ENCODE measurements at places on chromosomes 12 and 14.

DNA sequence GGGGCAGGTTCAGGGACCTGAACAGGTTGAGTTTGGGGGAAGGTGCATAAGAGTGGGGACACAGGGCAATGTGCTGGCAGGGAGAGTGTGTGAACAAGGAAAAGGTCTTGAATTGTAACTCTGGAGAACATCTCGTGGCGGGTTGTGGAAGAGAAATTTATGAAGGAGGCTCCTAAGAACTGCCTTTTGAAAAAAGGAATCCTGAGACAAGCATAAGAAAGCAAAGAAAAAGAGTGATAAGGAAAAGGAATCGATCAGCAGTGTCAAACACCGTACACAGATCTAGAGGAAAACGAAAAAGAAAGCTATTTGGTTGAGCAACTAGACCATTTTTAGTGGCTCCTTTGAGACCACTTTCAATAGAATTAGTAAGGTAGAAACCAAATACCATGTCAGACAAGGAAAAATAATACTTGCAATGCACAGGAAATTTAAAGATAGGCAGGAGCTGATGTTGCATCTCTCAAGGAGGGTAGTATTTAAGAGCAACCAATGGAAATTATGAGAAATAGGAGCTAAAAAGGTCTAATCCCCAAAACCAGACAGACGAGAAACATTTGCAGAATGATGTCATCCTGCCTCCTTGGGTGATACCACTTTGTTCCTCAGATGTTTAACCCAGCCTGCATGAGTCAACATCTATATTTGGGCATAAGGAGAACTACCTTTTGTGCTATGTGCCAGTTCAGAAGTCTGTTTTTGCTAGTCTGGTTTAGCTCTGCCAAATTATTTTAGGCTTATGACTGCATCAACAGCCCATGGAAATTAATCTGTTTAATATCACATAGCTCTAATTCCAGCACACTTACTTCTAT is 64.5 kb upstream of the STK38L start:
- DNase-seq, result no peak

DNA sequence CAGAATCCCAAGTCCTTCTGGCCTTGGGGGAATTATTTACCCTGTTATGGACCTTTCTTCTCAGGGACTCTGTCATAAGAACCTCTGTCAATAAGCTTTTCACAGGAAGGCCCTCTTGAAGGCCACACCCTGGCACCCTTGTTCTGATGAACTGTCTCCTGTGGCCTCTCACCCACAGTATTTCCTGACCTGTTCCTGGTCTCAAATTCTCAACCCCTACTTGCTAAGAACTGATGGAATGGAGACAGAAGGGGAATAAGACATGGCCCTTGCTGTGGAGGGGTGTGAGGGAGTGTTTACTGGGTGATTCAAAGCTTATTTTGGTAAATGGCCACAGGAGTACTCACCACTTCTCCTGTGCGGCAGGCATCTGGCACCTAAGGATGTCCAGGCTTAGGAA is 1082.9 kb downstream of the BCL11B start:
- DNase-seq, result no peak

GRCh38 chr12:3173008-3173553 is 95.9 kb downstream of the TSPAN9 start:
- no peak for DNase-seq

GRCh38 chr12:80234667-80235066 is 135.3 kb downstream of the OTOGL start:
- DNase-seq, result no peak

DNA sequence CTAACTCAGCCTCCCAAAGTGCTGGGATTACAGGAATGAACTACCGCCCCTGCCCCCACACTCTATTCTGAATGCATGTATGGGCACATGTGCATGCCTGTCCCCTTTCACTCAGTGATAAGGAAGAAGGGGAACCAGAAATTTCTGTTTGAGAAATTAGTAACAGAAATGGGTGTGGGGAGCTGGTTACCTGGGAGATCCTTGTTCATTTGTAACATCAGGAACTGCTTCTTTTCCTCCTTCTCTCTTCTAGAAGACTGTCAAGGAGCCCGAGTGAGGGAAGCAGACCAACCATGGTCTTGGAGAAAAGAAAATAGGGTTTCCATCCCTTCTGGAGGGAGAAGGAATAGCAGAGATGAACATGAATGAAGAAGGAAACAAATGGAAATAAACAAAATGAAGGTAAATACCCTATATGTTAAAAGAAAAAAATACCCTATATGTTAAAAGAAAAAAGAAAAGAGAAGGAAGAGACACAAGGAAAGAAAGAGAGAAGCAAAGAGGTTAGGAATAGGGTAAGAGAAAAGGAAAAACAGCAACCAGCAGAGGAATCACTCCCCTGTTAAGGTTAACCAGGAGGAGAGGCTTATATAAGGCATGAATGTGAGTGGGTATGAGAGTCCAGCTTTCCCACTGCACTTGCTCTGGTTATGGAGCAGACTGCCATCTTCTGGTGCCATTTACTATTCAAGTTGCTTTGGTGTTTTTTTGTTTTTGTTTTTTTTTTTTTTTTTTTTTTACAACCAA is 3.3 kb downstream of the PPP1R3E start:
- no peak for DNase-seq

DNA sequence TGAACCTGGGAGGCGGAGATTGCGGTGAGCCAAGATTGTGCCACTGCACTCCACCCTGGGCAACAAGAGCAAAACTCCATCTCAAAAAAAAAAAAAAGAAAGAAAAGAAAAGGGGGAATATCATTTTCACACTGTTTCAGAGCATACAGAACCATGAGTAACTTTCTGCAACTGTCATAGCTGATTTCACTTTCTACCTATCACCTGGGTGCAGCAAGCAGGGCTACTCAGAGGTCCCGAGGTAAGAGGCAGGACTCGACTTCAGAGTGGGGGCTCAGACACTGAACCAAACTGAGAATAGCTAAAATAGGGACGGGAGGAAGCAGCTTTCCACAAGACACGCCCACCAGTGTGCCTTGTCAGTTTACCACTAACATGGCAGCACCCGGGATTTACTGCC is 29.8 kb downstream of the OR10P1 start:
- no peak for DNase-seq

GRCh38 chr12:90808568-90808967 is 146.4 kb downstream of the CCER1 start:
- no peak for DNase-seq

- DNase-seq, result no peak
Observed at GRCh38 chr12:104226672-104227071, 11.1 kb downstream of the TXNRD1 start.

- no peak for DNase-seq
Observed at GRCh38 chr12:116506697-116507064, 52.5 kb upstream of the MAP1LC3B2 start.

DNA sequence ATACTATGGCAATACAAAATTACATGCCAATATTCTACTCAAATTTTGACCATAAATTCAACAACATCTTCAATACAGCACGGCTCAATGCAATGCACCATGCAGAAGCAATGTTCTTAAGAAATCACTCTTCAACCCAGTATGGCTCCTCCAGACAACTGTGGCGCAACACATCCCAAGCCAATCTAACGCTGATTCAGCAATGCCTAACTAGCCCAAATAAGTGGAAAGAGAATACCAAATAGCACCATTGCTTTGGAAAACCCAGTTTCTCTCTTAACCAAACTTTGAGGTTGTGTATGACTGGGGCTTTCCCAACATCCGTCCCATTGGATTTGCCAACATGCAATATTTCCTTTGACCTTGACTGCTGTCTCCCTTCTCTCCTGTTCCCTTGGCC is 211.1 kb upstream of the TBX3 start:
- DNase-seq, result no peak

DNA sequence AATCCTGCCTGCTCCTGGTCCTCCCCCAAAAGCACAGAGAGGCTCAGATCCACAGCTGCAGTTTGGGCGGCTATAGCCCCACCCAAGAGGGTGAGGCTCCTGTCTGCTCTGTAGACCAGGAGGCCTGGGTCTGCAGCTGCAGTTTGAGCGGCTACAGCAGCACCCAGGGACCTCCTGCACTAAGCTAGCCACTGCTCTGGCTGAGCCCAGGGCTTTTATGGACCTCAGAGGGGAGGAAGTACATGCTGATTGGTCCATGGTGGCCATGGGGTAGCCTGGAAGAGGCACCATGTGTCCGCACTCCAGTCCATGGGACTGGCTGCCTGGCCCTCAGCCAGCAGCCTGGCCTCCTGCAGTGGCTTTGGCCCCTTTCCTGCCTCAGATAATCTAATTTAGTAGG is 49.6 kb upstream of the GSC start:
- no peak for DNase-seq

- no peak for DNase-seq
Observed at GRCh38 chr14:51513281-51513680, 138.4 kb upstream of the FRMD6 start.

GRCh38 chr12:97921979-97922722 is 459.5 kb downstream of the RMST start:
- DNase-seq, result no peak

DNA sequence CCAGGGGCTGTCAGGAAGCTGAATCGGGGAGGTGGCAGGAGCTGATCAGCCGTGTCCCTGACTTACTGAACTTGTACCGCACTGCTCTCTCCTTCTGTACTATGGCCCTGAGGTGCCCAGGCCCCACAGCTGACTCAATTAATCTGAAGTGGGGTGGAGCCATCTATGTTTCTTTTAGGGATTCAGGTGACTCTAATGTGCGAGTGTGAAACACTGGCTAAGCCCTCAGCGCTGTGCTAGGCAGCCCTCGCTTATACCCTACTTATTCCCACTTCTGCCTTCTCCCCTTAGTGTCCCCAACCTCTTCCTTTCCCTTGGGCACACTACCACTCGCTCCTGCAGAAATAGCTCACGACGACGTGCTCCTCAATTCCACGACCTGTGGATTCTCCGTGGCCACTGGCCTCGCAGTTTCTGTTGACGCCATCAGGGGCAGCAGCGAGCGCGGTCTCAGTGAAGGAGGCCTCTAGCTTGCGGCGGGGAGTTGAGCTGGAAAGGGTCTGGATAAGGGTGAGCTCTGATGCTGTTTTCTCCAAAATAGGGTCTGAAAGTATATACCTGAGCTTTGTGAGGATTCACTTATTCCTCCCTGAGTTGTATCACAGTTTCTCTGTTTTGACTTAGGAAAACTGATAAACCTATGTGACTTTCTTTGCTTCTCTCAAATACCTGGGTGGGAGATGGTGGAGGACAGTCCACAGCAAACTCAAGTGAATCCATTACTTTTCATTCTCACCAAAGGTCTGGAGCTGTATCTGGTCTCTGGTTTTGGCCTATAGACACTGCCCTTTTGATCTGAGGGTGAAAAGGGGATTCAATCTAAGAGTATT is 167.6 kb downstream of the SLC41A2 start:
- DNase-seq, result no peak

DNA sequence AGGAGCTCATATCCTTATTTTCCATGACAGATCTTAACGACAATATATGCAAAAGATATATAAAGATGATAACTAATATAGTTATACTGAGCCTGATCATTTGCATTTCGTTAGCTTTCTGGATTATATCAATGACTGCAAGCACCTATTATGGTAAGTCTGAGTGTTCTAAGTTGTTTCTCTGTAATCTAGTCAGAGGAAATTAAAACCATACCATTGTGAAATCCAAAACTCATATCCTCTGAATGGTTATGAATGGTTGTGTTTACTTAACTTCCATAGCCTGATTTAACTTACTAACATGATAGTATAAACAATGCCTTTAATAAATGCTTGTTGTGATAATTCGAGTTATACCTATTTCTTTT is 760 bp downstream of the TMEM19 start:
- DNase-seq, result no peak

DNA sequence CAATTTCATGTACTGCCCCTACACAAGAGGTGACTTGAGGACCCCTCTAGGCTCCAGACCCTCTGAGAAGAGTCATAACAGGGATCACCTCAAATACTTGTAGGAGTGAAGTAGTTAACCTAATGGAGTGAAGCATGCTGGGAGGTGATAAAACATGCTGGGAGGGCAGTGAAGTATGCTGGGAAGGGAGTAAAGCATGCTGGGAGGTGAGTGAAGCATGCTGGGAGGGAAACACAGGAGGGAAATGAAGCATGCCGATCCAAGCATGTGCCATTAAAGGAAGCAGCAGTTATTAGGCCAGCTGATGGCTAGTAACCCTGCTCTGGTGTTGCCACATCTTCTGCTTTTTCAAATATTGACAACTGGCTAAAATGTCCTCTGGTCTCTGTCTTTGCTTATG is 70.7 kb upstream of the TRHDE start:
- no peak for DNase-seq

GRCh38 chr12:727321-727720 is 25.1 kb upstream of the WNK1 start:
- no peak for DNase-seq

GRCh38 chr14:54782751-54783659 is 119.6 kb downstream of the GCH1 start:
- DNase-seq, result no peak

GRCh38 chr14:89576145-89576927 is 159.3 kb upstream of the FOXN3 start:
- no peak for DNase-seq

DNA sequence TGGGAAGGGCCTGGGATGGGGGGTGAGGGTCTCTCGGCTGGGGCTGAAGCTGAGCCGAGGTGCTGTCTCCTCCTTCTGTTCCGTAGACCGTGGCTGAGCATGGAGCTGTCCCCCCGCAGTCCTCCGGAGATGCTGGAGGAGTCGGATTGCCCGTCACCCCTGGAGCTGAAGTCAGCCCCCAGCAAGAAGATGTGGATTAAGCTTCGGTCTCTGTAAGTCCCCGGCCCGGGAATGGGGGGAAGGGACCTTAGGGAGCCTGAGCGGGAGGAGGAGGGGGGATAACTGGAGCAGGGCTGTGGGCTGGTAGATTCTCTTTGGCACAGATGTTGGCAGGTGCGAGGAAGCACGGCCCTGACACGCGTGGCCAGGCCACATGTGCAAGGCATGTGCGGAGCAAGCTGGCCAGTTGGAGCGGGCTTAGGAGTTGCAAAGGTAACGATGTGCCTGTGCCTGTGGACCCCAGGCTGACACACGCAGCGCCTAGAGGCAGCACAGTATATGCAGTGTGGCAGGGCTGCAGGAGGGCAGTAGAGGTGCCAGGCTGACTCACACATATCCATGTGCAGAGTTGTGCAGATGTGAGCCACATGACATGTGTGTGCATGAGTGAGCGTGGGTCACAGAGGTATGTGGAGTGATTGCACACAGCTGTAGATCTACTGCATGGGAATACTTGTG is 512 bp downstream of the PDE1B start:
- DNase-seq, result no peak

DNA sequence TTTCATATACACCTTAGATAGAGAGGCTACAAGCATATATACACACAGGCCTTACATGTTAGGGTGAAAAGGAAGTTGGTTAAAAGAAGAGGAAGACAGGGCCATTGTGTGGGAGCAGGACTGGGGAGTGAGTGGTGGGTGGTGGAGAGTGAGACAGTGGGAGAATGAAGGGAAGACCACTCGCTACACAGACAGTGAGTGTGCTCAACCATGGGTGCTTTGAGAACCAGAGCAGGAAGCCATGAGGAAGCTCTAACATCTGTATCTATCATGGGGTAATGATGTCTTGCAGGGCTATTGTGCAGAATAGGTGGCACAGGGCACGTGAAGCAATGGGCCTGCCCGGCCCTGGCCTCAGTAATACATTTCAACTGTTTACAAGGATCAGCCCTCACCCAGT is 11.4 kb upstream of the KRT74 start:
- DNase-seq, result no peak

GRCh38 chr14:23398348-23398747 is 9.7 kb downstream of the MYH6 start:
- no peak for DNase-seq
